DMS53 (cell line): ENCODE measurements at places on chromosomes 13 and 19.

GRCh38 chr13:49622174-49622946 lies 5.9 kb upstream of the ARL11 start:
- DNase-seq: no peak

DNA sequence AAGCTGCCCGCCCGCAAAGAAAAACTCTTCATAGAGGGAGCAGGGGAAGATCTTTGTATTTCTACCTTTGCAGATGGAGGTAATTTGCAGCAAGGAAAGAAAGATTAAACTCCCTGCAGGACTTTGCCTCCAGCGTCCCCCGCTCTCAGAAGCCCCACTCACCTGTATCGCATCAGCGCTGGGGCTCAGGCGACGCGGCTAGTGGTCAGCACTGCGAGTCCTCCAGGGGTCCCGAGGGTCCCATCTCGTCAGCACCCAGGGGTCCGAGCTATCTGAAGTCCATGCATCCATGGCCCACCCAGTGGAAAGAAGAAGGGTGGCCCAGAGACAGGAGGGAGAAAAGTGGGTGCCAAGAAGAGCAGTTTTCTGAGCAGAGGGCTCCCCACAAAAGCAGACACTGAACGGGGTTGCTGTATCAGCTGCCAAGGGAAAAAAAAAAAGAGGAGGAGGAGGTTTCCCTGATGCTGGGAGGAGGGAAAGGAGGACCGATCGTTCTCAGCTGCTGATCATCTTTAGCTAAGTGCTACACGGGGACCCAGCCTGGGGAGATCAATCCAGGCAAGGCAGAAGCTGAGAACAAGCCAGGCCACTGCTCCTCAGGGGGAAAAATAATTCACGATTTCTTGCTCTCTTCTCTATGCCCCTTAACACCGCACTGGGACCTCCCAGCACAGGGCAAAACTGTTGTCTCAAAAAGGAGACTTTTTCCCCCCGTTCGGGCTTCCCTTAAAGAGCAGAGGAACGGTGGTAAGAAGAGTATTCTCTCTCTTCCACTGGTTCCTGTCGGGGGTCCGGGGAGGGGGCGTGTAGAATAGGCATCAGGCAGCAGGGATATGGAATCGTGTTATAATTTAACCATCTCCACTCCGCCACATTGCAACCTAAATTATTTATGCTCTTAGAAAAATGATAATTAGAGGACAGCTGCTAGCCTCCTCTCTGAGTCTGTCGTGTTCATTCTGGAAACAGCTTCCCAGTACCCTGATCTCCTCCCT lies 117.7 kb upstream of the CACNA1A start:
- peak; percentile 62 for DNase-seq

- no peak for DNase-seq
Measured at GRCh38 chr13:50644081-50644871, 199.2 kb downstream of the DLEU7 start.

- DNase-seq: peak; percentile 66
Measured at GRCh38 chr13:109785141-109785891, 1.1 kb downstream of the IRS2 start.

DNA sequence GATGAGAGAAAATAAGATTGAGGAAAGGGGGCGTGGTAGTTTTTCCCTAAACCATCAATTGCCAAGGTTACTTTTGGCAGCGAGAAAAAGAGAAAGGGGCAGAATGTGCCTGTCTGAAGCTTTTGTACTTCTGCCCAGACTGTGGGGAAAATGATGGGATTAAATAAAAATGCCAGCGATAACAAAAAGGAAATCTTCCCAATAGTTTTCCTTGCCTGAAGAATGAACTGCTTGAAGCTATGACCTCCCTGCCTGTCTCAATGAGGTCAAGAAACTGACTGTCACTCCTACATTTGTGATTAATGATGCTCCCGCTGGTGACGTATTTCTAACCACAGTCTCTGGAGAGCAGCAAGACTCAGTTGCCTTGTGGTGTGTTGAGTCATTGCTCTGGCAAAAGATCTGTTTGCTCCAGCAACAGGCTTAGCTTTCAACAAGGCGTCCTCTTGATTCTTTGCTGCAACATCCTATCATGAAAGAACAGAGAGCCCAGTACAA lies 1051.5 kb downstream of the DIAPH3 start:
- no peak for DNase-seq

GRCh38 chr19:49566302-49566701 lies 14.1 kb downstream of the NOSIP start:
- DNase-seq: no peak

GRCh38 chr19:41957161-41957837 lies 1.8 kb downstream of the RABAC1 start:
- DNase-seq: no peak

GRCh38 chr19:1533510-1534150 lies 9.8 kb downstream of the PLK5 start:
- DNase-seq: peak; percentile 24

GRCh38 chr13:30803749-30804148 lies 68.4 kb downstream of the ALOX5AP start:
- no peak for DNase-seq

GRCh38 chr13:35468195-35468594 lies 8.3 kb downstream of the MAB21L1 start:
- no peak for DNase-seq

DNA sequence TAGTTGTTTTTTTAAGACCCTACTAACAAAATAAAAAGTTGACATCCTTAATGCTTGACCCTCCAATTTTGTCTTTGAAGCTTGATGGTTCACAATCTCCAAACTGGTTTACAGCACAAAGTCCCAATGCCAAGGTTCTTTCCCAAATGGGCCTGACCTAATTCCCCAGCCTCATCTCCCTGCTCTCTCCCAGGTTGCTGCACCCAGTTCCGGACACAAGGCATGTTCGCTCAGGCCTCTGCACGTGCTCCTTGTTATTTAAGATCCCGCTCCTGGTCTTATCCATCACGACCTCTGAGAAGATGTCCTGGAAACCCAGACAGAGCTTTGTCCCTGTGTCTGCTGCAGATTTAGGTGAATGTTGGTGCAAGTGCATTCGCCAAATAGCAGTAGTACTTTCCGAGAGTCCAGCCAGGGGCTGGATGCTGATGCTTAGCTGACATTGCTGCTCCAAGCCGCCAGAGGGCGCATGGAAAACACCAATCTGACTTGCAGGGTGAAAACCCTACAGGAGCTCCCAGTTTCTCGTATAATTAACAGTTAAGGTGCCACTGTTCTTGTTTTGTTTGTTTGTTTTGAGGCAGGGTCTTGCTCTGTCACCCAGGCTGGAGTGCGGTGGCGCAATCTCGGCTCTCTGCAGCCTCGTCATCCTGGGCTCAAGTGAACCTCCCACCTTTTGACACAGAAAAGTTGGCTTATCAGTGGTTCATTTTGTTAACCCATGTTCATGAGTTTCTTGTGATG lies 18.5 kb downstream of the LYPD3 start:
- DNase-seq: peak; percentile 83

- no peak for DNase-seq
Measured at GRCh38 chr13:112348642-112349345, 27.4 kb upstream of the SPACA7 start.
